ENCODE measurements at places on chromosomes 13 and 19. TPM values are rescaled to one million over a fixed set of nuclear protein-coding genes. Genes with fewer than 3 reads are reported as not detected.
A peak's percentile ranks its signal among the peaks of the same experiment; 100 is the strongest.

MBD3L2 gene
- total RNA-seq = not detected

LILRA2 gene
- total RNA-seq = 0.47 TPM

PRSS57 gene
- 2.5 TPM for total RNA-seq

CDADC1 gene
- total RNA-seq = 12.5 TPM

FCHO1 gene
- 123 TPM for total RNA-seq

GRCh38 chr19:3684817-3685410 lies 15.4 kb downstream of the PIP5K1C start:
- DNase-seq = no peak
- H3K36me3 ChIP-seq = peaks cover 6% of the 10 kb centered on the region
- no peak overlapping the region for H3K4me3 ChIP-seq
- peaks cover 25% of the 10 kb centered on the region for H3K4me1 ChIP-seq
- H3K27ac ChIP-seq = no peak overlapping the region
- H3K27me3 ChIP-seq = no peaks in the 10 kb centered on the region

- no peaks in the 10 kb centered on the region for H3K4me1 ChIP-seq
- DNase-seq = no peak
- no peaks in the 10 kb centered on the region for H3K36me3 ChIP-seq
- H3K27me3 ChIP-seq = no peaks in the 10 kb centered on the region
Observed at GRCh38 chr13:37959284-37959683, 89.7 kb upstream of the TRPC4 start.

DNA sequence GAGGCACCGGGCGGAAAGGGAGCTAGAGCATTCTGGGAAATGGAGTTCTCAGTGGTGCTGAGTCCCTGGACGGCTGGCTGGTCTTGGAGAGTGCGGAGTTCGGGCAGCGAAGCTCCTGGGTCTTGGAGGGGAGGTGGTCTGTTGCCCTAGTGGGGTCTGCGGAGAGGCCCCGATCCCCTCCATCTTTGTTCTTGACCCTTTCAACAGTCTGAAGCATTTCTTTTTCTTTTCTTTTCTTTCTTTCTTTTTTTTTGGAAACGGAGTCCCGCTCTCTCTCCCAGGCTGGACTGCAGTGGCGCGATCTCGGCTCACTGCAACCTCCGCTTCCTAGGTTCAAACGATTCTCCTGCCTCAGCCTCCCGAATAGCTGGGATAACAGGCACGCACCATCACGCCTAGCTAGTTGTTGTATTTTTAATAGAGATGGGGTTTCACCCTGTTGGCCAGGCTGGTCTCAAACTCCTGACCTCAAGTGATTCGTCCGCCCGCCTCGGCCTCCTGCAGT lies 440 bp upstream of the SYMPK start:
- no peak overlapping the region for H3K27ac ChIP-seq
- H3K4me3 ChIP-seq = peak overlapping the region; percentile 90
- DNase-seq = no peak
- H3K36me3 ChIP-seq = no peaks in the 10 kb centered on the region

DNA sequence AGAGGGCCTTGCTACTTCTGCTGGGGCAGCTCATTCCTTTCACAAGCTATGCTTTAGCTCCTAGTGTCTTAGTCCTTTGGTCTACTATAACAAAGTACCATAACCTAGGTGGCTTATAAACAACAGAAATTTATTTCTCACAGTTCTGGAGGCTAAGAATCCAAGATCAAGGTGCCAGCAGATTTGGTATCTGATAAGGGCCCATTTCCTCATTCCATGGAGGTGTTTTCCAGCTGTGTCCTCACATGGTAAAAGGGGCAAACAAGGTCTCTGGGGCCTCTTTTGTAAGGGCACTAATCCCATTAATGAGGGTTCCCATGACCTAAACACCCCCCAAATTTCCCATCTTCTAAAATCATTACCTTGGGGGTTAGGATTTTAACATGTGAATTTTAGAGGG lies 57.9 kb upstream of the LRCH1 start:
- H3K27me3 ChIP-seq = no peaks in the 10 kb centered on the region
- no peak overlapping the region for H3K4me3 ChIP-seq
- no peaks in the 10 kb centered on the region for H3K4me1 ChIP-seq
- H3K36me3 ChIP-seq = no peaks in the 10 kb centered on the region
- H3K27ac ChIP-seq = no peak overlapping the region

DNA sequence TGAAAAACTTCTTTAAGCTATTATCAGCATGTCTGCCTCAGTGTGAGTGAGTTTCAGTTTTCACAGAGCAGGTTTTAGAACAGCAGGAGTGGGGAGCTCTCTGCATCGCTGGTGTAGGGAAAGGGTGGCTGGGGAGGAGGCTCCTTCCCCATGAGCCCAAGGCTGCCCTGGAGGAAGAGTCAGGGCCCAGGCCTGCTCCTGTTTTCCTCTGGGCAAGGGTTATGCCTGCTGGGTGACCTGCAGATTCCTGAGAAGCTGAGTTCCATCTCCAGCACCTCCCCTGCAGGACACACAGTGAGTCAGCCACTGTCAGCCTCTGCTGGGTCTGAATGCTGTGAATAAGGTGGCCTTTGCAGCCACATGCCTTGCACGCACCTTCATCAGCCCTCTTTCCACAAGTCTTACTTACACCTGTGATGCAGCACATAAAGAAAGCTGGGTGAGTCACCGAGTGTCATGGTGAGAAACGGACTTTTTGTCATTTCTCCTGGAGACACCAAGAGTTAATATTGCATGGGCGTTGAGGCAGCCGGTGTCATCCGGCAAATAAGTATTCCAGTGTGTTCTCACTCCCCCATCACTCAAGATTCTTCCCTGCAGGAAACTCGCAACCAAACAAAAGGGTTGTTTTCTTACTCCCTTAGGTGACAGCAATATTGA lies 186.4 kb upstream of the KL start:
- H3K27me3 ChIP-seq = no peaks in the 10 kb centered on the region
- no peak overlapping the region for H3K27ac ChIP-seq
- H3K4me1 ChIP-seq = peaks cover 2% of the 10 kb centered on the region
- no peak for DNase-seq

DNA sequence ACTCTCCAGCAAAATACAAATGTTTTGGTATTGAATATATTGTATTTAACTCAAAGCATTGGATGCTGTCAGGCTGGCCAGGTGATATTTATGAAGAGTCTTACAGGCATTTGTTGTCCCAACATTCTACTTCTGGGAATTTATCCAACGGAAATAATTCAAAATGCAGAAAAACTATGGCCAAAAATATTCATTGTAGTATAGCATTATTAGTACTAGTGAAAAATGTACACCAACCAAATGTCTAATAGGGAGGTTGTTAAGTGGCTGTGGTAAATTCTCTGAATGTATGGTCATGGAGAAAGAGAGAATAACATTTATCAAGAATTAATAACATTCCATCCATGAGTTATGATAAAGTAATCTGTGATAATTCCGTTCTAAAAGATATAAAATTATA lies 38.6 kb upstream of the GAS6 start:
- peaks cover 37% of the 10 kb centered on the region for H3K27me3 ChIP-seq
- DNase-seq = no peak
- H3K36me3 ChIP-seq = no peaks in the 10 kb centered on the region
- H3K4me1 ChIP-seq = no peaks in the 10 kb centered on the region

DNA sequence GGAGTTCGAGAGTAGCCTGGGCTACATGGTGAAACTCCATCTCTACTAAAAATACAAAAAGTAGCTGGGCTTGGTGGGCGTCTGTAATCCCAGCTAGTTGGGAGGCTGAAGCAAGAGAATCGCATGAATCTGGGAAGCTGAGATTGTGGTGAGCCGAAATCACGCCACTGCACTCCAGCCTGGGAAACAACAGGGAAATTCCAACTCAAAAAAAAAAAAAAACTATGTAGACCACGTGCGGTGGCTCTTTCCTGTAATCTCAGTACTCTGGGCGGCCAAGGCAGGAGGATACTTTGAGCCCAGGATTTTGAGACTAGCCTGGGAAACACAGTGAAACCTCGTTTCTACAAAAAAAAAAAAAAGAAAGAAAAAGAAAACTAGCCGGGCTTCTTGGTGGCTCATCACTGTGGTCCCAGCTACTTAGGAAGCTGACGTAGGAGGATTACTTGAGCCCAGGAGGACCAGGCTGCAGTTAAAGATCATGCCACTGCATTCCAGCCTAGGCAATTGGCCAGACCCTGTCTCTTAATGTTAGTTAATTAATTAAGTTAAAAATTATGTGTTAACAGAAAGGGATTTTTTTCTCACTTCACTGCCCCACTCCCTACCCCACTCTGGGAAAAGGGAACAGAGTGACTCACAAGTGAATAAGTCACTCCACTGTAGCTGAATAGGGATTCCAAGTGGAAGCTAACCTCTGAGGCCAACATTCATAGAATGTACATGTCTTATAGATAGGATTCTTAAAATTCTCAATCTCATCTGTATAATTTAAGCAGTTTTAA lies 2.2 kb downstream of the ZNF83 start:
- H3K27me3 ChIP-seq = no peaks in the 10 kb centered on the region
- peaks cover 2% of the 10 kb centered on the region for H3K4me1 ChIP-seq
- no peak for DNase-seq
- peaks cover 11% of the 10 kb centered on the region for H3K36me3 ChIP-seq
- H3K27ac ChIP-seq = no peak overlapping the region

DNA sequence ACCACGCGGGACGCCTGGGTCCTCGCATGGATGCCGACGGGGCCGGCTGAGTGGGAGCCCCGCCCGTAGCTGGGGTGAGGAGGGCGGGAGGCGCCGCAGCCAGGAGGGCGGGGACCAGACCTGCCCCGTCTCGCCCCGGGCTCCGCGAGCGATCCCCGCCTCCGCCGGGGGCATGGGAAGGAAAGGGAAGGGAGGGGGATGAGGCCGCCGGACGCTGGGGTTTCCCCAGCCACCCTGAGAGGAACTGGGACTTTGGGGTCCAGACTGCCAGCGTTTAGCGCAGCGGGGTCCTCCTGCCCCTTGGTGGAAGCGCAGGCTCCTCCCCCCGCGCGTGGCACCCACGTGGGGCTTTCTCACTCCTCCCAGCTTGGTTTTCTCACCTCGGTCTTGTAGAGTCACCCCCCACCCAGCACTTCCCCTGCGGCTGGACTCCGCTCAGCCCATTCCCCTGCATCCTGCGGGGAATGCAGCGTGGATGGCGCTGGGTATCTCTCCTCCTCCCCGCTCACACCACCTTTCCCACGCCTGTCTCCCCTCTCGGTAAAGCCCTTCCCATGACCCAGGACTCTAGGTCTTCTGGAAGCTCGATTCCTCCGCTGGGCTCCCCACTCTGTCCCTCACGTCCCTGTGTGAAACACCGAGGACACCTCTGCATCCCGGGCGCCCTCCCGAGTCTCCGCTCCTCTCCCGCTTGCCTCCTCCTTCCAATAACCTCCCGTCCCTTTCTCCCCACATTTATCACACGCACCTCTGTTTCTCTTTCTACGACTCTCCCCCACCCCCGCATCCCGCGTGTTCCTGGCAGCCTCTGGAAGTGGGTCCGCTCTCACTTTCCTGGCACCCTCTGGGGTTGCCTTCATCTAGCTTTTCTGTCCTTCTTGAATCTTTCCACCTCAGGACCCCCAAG lies 2.1 kb downstream of the TGFB1 start:
- peaks cover 13% of the 10 kb centered on the region for H3K36me3 ChIP-seq
- H3K27ac ChIP-seq = peak overlapping the region; percentile 92
- peaks cover 49% of the 10 kb centered on the region for H3K4me1 ChIP-seq

DNA sequence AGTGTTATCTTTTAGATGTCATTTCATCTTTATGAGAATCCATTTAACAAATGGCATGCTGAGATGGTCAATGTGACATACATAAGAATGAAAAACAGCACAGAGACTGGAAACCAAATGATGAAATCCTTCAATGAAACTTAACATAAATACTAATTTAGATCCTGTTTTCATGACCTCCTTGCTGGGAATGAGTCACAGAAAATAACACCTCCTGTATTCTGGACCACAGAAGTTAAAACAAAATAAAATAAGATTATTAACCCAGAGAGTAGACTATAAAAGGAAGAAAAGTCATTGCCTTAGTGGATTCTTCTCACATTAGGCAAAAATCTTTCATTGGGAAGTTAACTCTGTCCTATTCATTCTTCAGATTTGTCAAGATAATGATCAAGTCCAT lies 1.6 kb downstream of the DIAPH3 start:
- H3K27ac ChIP-seq = no peak overlapping the region
- DNase-seq = no peak
- peaks cover 3% of the 10 kb centered on the region for H3K27me3 ChIP-seq
- H3K36me3 ChIP-seq = no peaks in the 10 kb centered on the region
- peaks cover 3% of the 10 kb centered on the region for H3K4me1 ChIP-seq

- H3K4me3 ChIP-seq = no peak overlapping the region
- H3K36me3 ChIP-seq = no peaks in the 10 kb centered on the region
- peaks cover 5% of the 10 kb centered on the region for H3K27me3 ChIP-seq
- H3K27ac ChIP-seq = no peak overlapping the region
- DNase-seq = no peak
Observed at GRCh38 chr13:23651887-23652286, 81.7 kb downstream of the TNFRSF19 start.
